ENCODE measurements at places on chromosomes 3 and 15.

DNA sequence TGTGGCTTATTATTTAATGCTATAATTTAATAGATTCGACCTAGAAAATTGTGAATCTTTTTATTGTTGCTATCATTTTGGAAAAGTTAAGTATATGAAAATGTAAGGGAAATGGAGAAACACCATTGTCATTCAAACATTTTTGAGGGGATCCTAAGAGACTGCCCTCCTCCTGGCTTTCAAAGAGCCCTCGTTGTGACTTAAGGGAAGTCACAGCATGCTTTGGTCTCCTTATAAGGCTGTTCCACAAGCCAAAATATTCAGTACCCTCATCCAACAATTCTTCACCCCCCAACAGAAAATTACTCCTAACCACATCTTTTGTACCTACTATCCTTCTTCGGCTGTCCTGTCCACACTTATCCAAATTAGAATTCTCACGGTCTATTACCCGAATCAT lies 140.2 kb downstream of the GBE1 start:
- no peak for DNase-seq

GRCh38 chr3:8980756-8981257 lies 17.5 kb upstream of the RAD18 start:
- no peak for DNase-seq

- DNase-seq, result no peak
These were observed 212.4 kb downstream of the OPA1 start for GRCh38 chr3:193805448-193805847.

GRCh38 chr15:70259028-70259424 lies 161.3 kb upstream of the TLE3 start:
- DNase-seq, result peak; percentile 76

DNA sequence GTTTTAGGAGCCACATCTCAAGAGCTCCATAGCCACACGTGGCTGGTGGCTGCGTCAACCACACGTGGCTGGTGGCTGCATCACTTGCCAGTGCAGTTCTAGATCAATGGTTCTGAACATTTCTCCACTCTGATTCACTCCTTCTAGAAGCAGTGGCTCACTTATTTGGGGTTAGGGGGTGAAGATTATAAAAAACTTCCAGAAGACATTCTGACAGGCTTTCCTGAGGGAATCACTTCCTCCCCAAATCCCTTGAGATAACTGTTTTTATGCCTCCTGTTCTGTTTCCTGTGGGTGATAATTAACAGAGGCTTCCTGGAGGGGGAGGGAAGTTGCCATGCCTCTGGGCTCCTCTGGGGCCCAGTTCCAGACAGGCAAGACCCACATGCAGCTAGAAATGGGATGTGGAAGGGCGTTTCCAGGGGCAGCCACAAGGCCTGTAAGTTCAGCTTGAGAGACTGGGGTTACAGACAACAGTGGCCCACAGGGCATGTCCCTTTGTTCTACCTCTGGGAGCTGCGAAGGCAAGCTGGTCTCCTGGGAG lies 23.6 kb downstream of the HEG1 start:
- no peak for DNase-seq

DNA sequence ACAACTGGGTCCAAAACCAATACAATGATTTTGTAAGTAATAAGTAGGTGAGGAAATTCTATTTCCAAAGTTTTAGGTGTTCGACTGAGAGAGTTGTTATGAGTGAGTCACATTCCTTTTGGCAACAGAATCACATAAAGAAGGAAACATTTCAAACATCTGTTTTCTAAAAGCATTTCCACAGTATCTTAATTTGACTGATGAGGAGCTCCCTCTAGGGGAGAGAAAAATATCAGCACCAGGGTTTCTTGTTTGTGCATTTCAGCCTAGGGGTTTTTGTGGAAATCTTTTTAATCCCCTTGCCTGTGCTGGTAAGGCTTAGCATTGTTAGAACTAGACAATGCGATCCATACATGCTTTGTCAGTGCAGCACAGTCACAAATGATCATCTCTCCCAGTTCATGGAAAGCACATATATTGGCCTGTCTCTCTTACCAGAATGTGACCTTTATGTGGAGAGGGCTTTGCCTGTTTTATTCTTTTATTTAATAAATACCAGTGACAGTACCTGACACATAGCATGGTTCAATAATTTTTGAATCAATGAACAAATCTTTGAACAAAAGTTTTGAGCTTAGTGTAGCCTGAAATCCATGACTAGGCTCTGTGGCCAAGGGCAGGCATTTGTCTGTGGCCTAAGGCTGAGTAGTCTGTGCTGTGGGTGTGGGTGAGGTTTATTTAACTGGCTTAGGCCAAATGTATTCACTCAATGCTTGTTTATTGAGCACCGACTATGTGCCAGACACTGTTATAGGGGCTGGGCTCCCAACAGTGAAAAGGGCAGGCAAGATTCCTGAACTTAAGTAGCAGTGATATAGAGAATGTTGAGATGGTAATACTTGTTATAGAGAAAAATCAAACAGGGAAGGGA lies 21.1 kb upstream of the IQCF6 start:
- DNase-seq, result peak; percentile 70

GRCh38 chr3:111072031-111072921 lies 660 bp downstream of the NECTIN3 start:
- no peak for DNase-seq

- no peak for DNase-seq
These were observed 62.4 kb downstream of the ARIH1 start for GRCh38 chr15:72536506-72536905.

- DNase-seq, result no peak
These were observed 51.1 kb downstream of the RSRC1 start for GRCh38 chr3:158160958-158161357.

DNA sequence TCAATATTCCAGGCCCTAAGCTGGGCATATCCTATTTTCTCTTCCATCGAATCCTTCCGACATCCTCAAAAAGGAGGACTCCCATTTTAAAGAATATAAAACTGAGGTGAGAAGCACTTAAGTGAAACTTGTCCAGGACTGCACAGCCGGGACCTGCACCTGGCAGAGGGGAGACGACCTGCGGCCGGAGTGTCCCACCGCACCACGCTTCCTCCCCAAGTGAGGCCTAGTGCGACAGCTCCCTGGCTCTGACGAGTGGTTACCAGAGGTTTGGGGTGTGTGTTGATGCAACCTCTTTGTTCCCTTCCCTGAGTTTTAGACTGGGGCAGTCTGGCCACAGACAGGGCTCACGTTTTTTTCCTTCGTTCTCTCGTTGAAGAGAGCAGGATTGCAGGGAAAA lies 24.9 kb upstream of the ATP2B2 start:
- DNase-seq, result no peak

DNA sequence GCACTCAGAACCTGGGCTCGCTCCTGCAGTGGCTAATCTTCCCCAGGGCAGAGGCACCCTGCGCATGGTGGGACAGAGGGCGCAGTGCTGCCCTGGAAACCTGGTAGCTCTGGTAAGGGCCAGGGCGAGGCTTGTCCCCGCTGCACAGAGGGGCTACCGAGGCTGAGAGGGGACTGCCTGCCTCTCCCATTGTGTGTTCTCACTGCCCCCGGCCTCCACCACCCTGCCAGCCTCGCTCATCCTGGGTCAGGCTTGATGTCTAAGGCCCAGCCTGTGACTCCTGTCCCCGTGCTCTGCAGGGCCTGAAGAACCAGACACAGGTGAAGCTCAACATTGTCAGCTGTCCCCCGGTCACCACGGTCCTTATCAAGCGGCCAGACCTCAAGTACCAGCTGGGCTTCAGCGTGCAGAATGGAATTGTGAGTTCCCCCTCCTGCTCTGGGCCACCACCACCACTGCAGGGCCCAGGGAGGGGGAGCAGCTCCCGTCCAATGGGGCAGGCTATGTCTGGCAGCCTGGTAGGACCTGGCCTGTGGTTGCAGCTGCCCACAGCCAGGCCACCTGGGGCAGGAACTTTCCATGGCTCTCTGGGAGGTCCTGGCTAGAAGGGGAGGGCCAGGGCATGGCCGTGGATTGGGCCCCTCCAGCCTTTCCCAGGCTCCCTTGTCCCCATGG lies 161.5 kb downstream of the NSMCE3 start:
- DNase-seq, result no peak

- no peak for DNase-seq
These were observed 356.0 kb upstream of the RBMS3 start for GRCh38 chr3:28924744-28925360.

DNA sequence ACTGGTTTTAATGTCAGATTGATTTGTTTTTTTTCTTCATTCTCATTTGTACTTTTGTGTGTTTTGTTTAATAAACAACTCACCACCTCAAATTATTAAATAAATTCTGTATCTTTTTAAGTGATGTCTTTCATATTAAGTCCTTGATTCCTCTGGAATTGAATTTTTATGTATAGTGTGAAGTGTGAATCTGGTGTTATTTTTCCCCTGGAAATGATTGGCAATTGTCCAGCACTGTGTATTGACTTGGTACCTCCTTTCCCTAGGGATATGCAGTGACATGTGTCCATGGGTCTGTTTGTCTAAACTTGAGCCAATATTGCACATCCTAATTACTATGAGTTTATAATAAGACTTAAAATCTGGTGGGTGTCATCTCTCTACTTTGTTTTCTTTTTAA lies 2.1 kb downstream of the RNU5B-1 start:
- DNase-seq, result no peak

DNA sequence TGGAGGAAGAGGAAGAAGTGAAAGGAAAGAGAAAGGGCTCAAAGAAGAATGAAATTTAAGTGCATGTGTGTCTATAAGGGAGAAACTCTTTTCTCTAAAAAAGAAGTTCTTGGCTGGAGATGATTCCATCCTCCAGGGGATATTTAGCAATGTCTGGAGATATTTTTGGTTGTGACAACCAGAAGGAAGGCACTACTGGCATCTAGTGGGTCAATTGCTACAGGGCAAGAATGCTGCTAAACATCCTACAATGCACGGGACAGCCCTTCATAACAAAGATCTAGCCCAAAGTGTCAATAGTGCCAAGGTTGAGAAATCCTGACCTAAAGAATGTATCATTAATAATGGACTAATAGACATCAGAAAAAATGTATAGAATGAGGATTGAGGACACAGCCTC lies 57.4 kb upstream of the ST3GAL6 start:
- no peak for DNase-seq

Data from hematopoietic multipotent progenitor cell treated with erythropoietin and hydrocortisone succinate and interleukin-3 and kit ligand, for 6 days (in vitro differentiated cells).